ENCODE measurements at places on chromosomes 12 and 14.

DNA sequence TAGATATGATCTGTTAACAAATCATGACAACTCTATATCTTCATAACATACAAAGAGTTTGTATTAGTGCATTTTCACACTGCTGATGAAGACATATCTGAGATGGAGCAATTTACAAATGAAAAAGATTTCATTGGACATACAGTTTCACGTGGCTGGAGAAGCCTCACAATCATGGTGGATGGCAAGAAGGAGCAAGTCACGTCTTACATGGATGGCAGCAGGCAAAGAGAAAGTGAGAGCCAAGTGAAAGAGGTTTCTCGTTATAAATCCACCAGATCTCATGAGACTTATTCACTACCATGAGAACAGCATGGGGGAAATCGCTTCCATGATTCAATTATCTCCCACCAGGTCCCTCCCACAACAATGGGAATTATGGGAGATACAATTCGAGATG is 157.6 kb downstream of the DUSP6 start:
- DNase-seq = no peak

GRCh38 chr12:51907083-51907855 is at the start of gene ACVRL1:
Gene ACVRL1, plus strand, starts transcription at chr12:51907504. Its CDS starts 4,971 bp downstream, at chr12:51912475.
- no peak for DNase-seq

DNA sequence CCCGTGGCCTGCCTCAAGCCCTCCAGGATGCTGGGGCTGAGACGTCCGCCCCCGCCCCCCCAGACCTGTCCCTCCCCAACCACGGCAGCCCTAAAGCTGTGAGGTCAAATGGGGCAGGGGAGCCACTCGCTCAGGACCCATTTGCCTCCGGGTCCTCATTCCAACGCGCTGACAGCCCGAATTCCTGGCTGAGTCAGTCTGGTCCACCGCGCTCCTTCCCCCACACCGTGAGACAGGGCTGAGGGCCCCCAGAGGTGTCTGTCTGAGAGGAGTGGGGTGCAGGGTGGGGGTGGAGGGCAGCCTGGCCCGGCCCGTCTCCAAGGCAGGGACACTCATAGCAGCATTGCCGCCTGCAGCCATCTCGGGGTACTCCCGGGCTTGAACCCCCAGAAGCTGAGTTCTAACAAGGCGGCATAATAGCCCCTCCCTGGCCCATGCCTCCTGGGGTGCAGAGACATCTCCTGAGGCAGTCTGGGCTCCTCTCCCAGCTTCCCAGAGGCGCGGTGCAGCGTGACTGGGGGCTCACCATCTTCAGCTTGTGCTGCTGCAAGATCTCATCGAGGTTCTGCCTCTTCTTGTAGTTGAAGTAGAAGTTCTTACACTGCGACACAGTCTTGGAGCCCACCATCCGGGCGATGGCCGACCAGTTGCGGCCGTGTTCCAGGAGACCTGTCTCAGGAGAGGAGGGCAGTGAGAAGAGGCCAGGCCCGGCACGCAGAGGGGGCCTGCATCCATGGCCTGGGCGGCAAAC is 90.5 kb downstream of the RFLNA start:
- DNase-seq = no peak

DNA sequence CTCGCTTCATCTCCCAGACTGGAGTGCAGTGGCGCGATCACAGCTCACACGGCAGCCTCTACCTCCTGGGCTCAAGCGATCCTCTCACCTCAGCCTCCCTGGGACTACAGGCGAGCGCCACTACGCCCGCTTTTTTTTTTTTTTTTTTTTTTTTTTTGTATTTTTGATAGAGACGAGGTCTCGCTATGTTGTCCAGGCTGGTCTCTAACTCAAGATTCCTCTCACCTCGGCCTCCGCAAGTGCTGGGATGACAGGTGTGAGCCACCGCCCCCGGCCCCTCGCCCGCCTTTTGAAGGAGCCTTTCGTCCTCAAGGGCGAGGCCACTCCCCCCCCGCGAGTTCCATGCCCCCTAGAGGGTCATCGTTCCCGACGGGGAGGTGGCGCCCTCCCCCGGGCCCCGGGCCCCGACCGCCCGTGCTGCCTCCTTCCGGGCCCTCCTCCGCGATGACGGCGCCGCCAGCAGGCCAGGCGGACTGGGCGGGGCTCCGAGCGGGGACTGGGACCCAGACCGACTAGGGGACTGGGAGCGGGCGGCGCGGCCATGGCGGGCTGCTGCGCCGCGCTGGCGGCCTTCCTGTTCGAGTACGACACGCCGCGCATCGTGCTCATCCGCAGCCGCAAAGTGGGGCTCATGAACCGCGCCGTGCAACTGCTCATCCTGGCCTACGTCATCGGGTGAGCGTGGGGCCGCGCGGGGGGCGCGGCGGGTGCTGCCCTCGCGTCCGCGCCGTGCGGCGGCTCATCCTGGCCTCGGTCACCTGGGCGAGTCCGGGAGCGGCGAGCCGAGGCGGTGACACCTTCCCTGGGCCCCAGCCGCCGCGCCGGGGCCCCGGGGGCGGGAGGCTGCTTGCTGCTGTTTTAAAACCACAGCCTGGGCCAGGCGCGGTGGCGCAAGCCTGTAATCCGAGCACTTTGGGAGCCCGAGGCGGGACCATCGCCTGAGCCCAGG is at the start of gene P2RX4:
Gene P2RX4, plus strand, starts transcription at position 506 of the 949 bp plus-strand sequence. Its CDS starts 36 bp downstream, at position 542.
- DNase-seq = peak; percentile 52

DNA sequence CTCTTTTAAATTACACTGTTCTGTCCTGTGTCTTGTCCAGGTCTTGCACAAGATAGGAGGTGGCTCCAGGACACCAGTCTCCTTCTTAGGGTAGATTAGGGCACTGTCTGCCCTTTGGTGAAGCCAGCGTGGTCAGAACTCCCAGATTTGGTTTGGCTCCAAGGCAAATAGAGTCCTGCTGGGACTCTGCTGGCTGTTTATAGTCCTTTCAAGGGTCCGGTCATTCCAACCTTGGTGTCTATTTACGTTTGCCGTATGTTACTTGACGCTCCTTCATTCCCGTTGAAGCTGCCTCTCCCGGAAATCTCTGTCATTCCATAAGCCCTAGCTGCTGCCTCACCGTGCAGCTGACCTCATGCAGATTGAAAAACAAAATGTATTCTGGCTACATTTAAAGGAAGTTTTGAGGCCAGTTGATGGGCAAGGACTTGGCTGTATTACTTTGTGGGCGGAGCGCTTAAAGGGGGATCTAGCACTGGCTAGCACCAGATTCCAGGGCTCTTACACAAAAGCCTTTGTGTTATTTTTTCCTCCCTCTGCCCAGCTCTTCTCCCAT is 180.6 kb downstream of the AKAP6 start:
- DNase-seq = no peak

All from hematopoietic multipotent progenitor cell treated with erythropoietin and hydrocortisone succinate and interleukin-3 and kit ligand, for 17 days (in vitro differentiated cells).